ENCODE measurements at places on chromosomes 1 and 21. TPM values are rescaled to one million over a fixed set of nuclear protein-coding genes. Genes with fewer than 3 reads are reported as not detected.

DNA sequence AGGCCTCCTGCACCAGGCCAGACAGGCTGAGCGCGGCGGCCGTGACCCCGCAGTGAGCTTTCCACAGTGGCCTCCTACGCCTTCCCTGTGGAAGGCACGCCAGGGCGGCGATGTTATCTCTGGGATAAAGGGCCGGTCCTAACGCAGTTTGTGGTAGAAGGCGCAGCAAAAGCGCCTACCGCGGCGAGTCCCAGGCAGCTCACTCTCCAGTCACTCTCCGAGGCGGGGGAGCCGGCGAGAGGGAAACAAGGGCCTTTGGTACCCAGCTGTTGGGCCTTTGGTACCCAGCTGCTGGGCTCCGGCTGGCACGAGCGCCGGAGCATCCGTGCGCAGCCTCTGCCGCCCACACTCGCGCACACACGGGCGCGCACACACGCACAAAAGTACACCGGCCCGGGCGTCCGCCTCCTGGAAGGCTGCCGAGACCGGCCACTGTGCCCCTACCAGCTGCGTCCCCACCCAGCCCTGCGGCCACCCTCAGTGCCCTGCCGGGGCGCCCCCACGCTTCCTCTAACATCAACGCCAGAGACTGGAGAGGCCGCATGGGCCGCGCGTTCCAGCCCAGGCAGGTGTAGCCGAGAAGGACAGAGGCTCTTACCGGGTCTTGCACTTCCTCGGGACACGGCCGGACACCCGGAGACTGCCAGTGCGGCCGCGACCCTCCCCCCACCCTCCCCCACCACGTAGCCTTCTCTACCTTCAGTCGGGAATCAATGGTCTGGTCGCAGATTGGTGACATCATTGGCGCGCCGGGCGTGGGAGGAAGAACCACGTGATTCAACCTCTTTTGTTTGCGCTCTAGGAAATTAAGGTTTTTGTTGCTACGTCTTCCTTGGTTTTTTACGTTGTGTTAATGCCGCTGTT lies 19.5 kb upstream of the ADAR start:
- peak; percentile 95 for DNase-seq

GRCh38 chr1:203693721-203694120 lies 67.1 kb downstream of the ATP2B4 start:
- no peak for DNase-seq

- no peak for DNase-seq
Measured at GRCh38 chr1:193448682-193449461, 262.5 kb upstream of the B3GALT2 start.

Gene CD34
- total RNA-seq: not detected

GRCh38 chr1:221456918-221457317 lies 285.0 kb downstream of the DUSP10 start:
- DNase-seq: no peak

Gene S100A16
- 0.43 TPM for total RNA-seq

Gene TSSK3
- 3.9 TPM for total RNA-seq

DNA sequence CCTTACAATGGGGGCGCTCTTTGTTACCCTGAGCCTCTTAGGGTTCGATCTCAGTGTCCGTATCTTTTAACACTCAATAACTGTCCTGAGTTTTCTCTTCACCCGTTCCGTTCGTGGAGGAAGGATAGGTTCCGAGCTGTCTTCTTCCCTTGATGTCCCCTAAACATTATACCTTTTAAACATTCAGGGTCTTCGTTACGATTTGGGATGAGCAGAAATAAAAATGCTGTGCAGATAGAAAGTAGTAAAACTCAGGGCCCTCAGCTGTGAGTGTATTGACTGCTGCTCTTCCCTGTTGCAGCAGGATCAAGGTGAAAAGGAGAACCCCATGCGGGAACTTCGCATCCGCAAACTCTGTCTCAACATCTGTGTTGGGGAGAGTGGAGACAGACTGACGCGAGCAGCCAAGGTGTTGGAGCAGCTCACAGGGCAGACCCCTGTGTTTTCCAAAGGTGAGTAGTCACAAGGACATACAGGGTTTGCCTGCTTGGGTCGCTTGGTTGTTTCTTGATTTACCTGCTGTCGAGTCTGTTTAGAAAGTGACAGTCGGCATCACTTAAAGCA lies 784 bp downstream of the RPL11 start:
- no peak for DNase-seq

GRCh38 chr1:157335056-157335455 lies 196.9 kb upstream of the ETV3 start:
- DNase-seq: no peak

DNA sequence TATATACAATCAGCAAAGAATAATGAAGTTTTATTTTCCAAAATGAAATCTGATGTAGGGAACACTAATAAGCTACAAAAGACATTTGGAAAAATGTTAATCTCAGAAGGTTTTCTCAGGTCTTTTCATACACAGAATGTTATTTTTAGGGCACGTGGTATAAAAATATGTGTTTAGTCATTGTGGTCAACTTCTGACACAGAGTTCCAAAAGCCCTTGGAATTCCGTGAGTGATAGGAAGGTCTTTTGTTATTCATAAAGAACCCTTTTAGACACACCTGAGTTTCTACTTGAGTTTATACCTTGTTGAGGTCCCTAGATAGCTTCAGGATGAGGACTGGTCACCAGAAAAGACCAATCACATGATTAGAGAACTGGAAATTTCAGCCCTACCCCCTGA lies 277.6 kb upstream of the NCAM2 start:
- DNase-seq: no peak

- no peak for DNase-seq
Measured at GRCh38 chr1:221510793-221511503, 230.9 kb downstream of the DUSP10 start.

Gene SNX7
- total RNA-seq: 4.4 TPM

GRCh38 chr1:241603731-241604245 lies 36.4 kb downstream of the CHML start:
- DNase-seq: no peak

Gene REN
- not detected for total RNA-seq

DNA sequence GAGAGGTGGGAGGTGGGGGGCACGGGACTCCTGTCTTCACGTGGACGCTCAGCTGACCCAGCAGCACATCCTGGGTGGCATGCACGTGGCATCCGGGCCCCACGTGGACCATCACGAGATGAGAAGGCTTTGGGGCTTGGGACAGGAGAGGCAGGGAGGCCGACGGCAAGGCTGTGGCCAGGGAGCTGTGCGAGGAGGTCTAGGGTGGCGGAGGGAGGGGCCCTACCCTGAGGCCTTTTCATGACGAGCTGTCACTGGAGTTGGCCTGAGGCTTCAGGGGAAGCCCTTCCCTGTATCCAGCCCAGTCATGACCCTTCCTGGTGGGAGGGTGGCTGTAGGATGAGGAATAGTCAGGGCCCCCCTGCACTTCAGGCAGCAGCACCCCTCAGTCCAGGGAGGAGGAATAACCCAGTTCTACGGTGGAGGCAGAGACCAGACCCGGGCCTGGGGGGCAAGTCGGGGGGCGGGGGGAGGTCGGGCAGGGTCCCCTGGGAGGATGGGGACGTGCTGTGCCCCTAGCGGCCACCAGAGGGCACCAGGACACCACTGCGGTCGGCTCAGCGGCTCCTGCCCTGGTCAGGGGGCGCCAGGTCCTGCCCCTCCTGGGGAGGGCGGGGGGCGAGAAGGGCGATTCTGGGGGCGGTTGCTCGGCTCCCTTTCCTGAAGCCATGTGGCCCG lies 2.0 kb upstream of the PERM1 start:
- DNase-seq: no peak

GRCh38 chr21:44282370-44282769 lies 3.3 kb upstream of the AIRE start:
- DNase-seq: no peak

Gene OR1C1
- total RNA-seq: not detected

GRCh38 chr1:206482611-206483010 lies 12.3 kb downstream of the IKBKE start:
- no peak for DNase-seq

Gene LYST
- total RNA-seq: 1.7 TPM

GRCh38 chr21:22575165-22575584 lies 1577.0 kb downstream of the NCAM2 start:
- DNase-seq: peak; percentile 84

Gene KCNA2
- 34.2 TPM for total RNA-seq

GRCh38 chr1:202167708-202168415 lies 7.5 kb upstream of the PTPN7 start:
- peak; percentile 27 for DNase-seq

Gene FHL3
- total RNA-seq: 106 TPM

DNA sequence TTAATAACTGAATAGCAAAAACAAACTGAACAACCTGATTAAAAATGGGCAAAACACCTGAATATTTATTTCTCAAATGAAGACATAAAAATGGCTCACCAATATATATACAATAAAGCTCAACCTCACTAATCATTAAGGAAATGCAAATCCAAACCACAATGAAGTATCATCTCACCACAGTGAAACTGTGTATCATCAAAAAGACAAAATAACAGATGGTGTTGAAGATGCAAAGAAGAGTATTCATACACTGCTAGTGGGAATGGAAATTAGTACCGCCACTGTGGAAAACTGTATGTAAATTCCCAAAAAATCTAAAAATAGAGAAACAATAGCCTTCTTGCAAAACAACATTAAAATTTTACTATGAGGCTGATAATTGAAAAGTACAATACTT lies 1660.1 kb upstream of the B3GALT2 start:
- DNase-seq: no peak

GRCh38 chr1:50836117-50836516 lies 124.0 kb downstream of the FAF1 start:
- no peak for DNase-seq

Gene SPRR5
- not detected for total RNA-seq

DNA sequence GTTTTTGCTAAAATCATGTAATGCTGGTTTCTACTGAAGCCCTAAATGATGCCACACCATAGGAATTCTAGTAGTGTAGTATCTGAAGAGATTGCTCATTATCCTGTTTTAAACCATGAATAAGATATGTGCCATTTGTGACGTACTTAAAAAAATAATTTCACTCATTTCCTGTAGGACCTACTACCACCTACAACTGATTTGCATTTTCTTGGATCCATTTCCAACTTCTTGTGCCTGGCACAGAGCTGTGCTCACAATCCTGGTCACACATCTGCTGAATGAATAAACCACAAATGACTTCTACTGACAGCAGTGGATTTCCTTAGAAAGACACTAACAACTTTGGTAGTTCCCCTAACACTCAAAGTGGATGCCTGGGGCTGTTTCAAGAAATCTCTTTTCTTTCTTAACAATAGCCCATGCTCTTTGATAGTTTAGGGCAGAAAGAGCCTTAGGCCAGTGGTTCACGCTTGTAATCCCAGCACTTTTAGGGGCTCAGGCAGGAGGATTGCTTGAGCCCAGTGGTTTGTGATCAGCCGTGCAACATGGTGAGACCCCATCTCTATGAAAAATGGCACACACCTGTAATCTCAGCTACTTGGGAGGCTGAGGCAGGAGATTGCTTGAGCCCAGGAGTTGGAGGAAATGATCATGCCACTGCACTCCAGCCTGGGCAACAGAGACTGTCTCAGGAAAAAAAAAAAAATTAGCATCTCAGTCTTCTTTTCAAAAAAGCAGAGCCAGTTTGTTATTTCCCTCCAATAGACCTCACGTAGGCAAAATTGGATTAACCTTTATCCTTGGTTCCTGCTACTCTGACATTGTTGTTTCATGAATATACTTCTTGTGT lies 13.0 kb upstream of the BATF3 start:
- DNase-seq: peak; percentile 51

- DNase-seq: peak; percentile 38
Measured at GRCh38 chr1:98256700-98257099, 335.9 kb upstream of the DPYD start.

DNA sequence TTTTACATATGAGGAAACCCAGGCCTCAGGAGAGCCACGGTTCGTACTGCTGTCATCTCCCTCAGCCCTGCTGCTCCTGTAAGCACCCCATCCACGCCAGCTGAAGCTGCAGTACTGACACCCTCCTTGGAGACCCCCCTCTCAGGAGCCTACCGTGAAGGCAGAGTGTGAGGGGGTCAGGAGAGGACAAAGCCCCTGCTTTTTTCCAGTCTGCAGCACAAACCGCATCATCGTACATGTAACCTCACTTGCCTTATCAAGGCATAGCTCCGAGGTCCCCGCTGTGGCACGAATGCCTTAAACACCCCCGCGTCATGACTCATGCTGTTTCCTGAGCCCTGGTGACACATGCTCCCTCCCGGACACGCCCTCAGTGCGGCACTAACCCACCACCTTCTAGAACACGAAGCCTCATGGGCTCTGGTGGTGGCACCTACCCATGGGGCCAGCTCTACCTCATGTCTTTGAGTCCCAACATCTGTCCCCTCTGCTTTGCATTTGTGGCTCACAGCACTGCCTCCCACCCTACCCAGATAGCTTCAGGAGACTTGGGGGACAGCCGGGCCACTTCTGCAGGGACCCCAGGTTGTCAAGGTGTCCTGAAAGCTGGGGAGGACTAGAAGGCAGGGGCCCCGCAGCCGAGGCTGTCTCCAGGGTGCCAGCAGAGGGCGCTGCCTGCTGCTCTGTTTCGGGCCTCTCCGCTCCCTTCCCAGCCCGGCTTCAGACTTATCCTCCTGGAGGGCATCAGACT lies 4.9 kb downstream of the SH3BGRL3 start:
- peak; percentile 93 for DNase-seq

DNA sequence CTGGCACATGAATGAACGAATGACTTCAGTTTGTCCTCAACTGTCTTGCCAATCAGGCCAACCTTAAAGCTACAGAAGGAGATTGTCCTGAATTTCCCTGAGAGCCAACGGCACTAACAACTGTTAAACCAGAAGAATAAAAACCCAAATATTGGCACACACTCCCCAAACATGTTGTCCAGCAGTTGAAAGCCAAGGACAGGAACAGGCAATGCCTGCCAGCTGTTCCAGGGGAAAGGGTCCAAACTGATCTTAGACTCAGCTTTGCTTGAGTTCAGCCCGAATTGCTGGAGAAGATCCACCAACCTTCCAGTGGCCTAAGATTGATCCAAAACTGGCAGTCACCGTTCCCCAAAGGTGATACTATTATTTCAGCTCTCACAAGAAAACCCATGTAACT lies 22.4 kb upstream of the AHCTF1 start:
- DNase-seq: no peak

GRCh38 chr21:39288987-39289386 lies 24.4 kb downstream of the BRWD1 start:
- no peak for DNase-seq

- DNase-seq: no peak
Measured at GRCh38 chr1:160542303-160542945, 19.4 kb upstream of the SLAMF6 start.

DNA sequence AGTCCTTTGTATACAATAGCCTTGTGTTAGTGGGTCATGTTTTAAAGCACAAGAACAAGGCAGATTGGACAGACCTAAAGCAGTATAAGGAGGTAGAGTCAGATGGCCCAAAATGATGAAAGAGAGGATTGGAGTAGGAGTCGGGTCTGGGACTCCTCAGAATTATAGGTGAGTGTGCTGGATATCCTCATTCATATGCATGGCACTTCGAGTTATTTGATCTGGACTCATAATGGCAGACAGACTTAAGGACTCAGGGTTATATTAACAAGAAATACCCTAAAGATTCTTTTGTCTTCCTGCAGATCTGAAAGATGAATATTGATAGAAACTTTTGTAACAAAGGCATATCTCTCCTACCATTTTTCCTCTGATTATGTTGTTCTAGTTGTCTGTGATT lies 92.7 kb downstream of the GABPA start:
- DNase-seq: no peak

All from A673 (cell line).